EH (cell line): ENCODE measurements at places on chromosomes 11 and 22.

- DNase-seq: no peak
These were observed 1.6 kb upstream of the TRIM29 start for GRCh38 chr11:120139316-120140069.

DNA sequence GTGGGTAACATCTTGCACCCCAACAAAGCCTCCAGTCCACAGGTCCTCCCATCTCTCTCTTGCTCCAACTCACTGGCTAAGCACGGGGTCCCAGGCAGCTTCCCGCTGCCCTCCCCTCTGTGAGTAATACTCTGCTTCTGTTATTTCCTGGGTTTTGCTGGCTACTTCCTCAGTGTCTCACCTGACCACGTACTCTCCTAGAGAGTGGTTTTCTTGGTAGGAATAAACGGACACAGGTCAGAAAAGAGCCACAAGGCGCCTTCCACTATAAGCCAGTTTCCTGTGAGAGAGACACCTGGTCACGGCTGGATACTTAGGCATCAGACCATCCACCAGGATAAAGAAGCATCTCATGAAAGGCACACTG is 36.0 kb downstream of the ARRB1 start:
- no peak for DNase-seq

- no peak for DNase-seq
These were observed 5.3 kb upstream of the NAP1L4 start for GRCh38 chr11:2997406-2997805.

- no peak for DNase-seq
These were observed 599 bp upstream of the PPP2R1B start for GRCh38 chr11:111766834-111767142.

DNA sequence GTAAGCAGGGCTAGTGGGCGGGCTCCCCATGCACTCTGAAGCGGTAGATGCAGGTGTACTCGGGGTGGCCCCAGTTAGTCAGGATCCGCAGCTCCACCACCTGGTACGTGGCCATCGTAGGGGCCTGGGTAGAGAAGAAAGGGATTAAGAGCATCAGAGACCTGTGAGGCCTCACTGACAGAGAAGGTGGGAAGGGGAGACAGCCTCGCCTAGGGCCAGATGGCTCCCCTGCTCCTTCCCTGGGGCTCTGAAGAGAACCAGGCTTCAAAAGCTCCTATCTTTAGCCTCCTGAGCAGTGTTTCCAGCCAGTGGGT is 19.6 kb downstream of the SUN2 start:
- DNase-seq: no peak

DNA sequence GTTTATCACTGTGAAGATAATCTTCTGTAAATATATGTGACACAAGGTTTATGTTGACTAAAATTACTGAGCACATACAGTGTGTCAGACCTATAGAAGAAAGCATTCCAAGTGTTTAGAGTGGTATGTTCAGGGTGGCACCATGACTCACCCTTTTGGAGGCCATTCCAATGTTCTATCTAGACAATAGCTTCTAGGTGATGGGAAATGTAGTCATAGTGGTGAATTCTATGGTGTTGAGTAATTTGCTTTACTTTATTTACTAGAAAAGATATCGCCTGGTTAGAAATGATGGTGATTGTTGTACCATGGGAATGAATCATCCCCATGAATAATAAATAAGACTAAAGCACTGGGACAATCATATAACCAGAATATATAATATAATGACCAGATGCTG is 72.9 kb upstream of the OR4C15 start:
- no peak for DNase-seq

DNA sequence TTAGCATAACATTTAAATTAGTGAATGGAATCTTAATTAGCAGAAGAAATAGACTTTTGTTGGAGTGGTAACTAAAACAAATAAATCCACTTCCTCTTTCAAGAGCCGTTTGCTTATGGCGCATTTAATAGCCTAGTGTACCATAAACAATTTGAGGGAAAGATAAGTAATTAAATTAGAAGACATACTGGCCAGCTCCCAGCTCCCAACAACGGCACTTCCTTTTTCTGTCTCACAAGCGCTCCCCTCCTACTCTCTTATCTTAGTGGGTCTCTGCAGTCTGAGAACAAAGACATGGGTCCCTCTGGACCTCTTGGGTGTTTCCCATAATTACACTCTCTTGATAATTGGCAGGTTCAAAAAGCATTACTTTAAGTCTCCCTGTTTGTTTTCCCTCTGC is 146.0 kb downstream of the OPCML start:
- DNase-seq: no peak

DNA sequence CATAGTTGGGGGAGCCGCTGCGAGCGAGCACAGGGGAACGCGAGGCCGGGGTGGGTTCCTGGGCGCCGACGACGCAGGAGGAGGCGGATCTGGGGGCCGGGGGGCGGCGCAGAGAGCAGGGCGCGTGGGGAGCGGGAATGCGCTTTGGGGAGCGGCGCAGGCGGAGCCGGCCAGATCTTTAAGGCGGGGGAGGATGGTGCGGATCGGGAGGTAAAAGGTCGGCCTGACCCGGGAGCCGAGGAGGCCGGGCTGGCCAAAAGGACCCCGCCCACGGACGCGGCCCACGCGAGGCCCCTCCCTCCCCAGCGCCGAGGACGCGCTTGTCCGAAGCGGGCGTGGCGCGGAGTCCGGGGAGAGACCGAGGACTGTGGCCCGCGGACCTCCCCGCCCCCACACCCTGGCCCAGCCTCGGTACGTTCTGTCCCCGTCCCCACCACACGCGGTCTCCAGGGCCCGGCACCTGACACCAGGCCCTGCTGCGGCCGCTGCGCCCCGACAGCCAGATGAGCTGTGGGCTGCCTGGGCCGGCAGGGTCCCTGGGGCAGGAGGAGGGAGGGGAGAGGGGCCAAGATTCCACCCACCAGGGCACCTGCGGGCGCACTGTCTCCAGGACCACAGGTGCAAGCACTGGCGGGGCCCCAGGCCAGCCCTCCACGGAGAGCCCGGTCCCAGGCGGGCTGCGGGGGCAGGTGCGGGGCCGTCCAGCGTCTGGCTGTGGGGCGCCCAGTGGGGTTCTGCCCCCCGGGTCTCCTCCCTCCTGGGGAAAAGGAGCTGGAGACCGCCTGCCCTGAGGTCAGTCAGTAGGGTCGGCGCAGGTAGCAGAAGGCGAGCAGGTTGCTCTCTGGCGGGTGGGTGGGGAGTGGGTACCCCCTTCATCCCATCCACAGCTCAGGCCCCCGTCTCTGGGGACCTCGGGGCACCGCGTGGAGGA is 10.9 kb downstream of the PIM3 start:
- DNase-seq: peak; percentile 66

- peak; percentile 53 for DNase-seq
These were observed 16.7 kb downstream of the MMP7 start for GRCh38 chr11:102513869-102514268.

GRCh38 chr11:13000116-13000515 is 9.0 kb upstream of the RASSF10 start:
- DNase-seq: no peak

GRCh38 chr22:44522526-44523170 is 24.6 kb upstream of the RTL6 start:
- no peak for DNase-seq

GRCh38 chr22:34475886-34476285 is 555.6 kb upstream of the LARGE1 start:
- DNase-seq: no peak

DNA sequence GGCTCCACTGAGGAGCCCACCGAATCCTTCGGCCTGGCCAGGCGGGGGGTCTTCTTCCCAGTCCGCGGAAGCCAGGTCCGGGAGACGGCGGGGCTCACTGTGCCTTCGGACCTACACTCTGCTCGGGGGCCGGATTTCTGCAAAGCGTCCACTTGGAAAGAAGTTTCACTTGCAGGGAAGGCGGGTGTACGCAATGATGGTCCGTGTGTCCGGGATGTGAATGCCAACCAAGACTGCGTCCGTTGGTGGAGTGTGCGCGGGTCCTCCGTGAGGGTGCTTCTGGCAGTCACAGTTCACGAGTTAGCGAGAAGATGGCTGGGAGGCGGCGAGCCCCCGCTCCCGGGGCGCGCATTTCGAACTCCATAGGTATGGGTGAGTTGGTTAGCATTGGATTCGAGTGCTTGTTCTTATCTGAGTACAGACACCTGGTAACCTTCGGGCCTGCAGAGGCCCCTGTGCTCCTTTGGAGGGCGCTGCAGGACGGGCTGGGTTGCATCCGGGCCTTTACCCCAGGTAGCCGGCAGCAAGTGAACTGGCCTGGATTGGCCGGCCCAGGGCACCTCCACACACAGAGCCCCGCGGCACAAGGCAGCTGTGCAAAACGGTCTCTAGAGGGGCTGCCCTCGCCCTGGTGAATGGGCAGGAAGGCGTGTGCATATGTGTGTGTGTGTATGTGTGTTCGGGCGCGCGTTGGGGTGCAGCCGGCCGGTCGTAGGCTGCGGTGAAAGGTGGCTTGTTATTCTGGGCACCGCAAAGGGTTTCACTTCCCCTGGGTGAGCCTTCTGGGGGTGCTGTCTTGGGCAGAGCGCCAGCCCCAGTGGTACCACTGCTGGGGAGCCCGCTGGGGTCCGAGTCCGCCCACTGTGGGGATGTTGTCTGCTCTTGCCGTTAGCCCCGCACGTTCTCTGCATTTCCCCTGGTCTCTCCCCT is 13.3 kb upstream of the CYP2R1 start:
- DNase-seq: peak; percentile 35

DNA sequence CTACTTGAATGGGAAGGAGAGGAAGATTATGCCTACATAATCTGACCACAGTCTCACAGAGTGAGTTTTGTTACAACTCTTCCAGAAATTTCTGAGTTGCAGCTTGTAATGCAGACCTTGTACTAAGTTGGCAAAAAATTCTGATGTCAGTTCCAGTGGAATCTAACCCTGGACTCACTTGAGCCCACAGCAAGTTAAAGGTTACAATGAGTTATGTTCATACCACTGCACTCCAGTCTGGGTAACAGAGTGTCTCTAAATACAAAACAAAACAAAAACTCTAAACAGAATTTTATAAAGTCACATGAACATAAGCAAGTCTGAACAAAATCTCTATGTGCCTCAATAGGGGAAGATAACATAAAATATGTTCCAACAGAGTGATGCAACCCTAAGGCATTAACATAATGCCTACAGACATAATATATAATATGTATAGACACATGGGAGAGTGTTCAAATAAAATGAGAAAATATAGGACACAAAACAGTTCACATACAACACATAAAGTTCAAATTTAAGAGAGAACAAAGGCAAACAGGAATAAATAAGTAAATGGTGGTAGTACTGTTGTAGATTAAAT is 1.1 kb downstream of the GLYAT start:
- DNase-seq: no peak

GRCh38 chr11:29482510-29482909 is 534.3 kb downstream of the KCNA4 start:
- DNase-seq: no peak

- DNase-seq: no peak
These were observed 183.9 kb upstream of the SYN3 start for GRCh38 chr22:33242078-33242477.

- no peak for DNase-seq
These were observed 721.4 kb downstream of the BRD1 start for GRCh38 chr22:49106096-49106841.

- DNase-seq: no peak
These were observed 9.9 kb upstream of the KCNJ5 start for GRCh38 chr11:128881221-128881620.

DNA sequence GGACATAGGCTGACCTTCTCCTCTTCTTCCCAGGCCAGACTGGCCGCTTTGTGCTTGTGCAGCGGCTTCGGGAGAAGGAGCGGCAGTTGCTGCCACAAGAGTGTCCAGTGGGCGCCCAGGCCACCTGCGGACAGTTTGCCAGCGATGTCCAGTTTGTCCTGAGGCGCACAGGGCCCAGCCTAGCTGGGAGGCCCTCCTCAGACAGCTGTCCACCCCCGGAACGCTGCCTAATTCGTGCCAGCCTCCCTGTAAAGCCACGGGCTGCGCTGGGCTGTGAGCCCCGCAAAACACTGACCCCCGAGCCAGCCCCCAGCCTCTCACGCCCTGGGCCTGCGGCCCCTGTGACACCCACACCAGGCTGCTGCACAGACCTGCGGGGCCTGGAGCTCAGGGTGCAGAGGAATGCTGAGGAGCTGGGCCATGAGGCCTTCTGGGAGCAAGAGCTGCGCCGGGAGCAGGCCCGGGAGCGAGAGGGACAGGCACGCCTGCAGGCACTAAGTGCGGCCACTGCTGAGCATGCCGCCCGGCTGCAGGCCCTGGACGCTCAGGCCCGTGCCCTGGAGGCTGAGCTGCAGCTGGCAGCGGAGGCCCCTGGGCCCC is 1.4 kb downstream of the RASSF7 start:
- DNase-seq: no peak

GRCh38 chr22:20786536-20786979 is 12.6 kb downstream of the SERPIND1 start:
- no peak for DNase-seq

GRCh38 chr22:28443526-28443876 is 236.1 kb downstream of the TTC28 start:
- peak; percentile 80 for DNase-seq

DNA sequence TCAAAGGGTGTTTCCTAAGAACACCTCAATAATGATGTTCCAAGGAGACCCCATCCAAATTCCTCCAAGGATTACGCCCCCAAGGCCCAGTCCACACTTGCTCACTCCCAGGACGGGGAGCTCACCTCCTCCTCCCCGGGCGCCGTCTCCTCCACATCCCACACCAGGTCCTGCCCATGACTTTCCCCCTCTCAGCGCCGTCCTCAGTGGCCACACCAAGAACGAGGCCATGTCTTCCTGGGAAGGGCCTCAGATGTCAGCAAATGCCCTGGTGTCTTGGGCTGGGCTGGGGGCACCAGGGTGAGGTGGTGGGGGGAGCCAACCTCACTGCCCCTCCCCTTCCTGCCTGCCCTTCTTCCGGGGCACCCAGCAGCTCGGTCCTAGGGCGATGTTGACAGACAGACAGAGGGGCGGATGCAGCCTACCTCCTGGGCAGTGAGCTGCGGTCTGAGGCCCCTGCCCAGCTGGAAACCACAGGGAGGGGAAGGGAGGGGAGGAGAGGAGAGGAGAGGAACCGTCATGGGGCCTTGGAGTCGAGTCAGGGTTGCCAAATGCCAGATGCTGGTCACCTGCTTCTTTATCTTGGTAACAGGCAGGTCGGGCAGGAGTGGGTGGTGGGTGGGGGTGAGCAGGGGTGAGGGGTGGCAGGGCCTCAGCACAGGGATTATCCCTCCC is at the start of the genes C11orf21 and TSPAN32:
Gene C11orf21 (minus strand): TSS at position 288 of the 675 bp plus-strand sequence. CDS start 110 bp downstream, at position 178.
Gene TSPAN32 (plus strand): TSS at position 383 of the 675 bp plus-strand sequence. CDS start 137 bp downstream, at position 520.
- peak; percentile 18 for DNase-seq

GRCh38 chr22:35684270-35684700 is 33.4 kb upstream of the APOL5 start:
- DNase-seq: peak; percentile 46

DNA sequence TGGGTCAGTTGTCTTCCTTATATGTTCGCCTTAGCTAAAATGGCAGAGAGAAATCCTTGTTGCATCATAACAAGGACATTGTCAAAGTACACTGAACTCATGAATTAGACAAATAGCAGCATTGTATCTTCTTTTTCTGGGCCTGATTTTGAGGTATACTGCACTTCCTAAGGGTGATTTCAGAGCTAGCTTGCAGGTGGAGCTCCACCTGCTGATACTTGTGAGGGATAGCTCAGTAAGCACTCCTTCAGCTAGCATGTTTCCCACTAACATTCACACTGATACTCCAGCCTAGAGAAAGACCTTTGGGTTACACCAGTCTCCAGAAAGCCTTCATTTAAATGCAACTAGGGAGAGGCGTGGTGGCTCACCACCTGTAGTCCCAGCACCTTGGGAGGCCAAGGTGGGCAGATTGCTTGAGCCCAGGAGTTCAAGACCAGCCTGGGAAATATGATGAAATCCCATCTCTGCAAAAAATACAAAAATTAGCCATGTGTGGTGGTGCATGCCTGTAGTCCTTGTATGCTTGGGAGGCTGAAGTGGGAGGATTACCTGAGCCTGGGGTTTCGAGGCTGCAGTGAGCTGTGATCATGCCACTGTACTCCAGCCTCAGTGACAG is 29.8 kb downstream of the JAM3 start:
- DNase-seq: no peak
